ENCODE measurements at places on chromosomes 11 and 22.

DNA sequence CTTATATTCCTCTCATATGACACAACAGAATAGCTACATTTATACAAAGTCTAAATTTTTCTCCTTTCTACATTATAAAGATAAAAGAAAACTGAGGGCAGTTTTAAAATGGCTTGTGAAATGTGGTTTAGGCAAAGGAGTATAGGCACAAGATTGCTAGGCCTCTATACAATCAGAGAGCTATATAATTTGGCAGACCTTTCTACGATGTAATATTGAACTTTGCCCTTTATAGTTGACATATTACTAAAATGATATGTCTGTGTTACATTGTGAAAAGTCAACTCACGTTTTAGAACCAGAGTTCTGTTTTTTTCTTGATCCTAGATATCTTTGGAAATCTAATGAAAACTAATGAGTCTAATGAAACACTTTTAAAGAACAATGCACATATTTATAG, 430.2 kb downstream of the DLG2 start:
- DNase-seq = no peak

DNA sequence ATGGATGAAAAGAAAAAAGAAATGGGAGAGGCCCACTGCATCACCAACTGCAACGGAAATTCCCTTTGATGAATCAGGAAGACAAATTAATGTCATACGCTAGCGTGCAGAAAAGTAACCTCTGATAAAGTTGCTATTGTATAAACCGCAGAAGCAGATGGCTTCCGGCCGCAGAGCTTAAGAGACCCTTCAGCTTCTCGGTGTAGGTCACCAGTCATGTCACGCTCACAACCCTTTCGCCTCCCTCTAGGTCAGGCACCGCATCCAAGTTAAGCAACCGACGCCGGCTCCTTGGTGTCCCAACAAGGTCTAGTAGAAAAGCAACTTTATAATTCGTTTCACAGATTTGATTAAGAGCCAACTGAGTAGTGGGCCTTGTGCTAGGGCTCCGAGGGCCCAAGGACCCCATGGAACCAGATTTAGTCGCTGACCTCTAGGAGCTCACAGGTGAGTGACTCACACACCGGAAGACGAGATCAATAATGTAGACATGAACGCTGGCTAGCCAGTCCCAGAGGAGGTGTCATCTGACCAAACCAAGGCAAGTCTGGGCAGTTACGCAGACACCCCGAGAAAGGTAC, 1.2 kb upstream of the ZFP91 start:
- no peak for DNase-seq

DNA sequence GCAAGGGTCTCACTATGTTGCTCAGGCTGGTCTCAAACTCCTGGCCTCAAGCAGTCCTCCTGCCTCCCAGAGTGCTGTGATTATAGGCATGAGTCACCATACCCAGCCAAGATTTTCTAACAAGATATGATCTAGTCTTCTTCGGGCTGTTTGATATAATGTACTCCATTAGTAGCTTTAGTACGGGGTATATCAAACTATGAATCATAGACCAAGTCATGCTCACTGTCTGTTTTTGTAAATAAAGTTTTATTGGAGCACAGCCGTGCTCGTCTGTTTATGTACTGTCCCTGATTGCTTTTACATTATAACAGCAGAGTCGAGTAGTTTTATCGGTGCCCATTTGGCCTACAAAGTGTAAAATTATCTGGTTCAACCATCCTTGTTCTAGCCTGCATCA, 43.9 kb upstream of the GRIK4 start:
- no peak for DNase-seq

DNA sequence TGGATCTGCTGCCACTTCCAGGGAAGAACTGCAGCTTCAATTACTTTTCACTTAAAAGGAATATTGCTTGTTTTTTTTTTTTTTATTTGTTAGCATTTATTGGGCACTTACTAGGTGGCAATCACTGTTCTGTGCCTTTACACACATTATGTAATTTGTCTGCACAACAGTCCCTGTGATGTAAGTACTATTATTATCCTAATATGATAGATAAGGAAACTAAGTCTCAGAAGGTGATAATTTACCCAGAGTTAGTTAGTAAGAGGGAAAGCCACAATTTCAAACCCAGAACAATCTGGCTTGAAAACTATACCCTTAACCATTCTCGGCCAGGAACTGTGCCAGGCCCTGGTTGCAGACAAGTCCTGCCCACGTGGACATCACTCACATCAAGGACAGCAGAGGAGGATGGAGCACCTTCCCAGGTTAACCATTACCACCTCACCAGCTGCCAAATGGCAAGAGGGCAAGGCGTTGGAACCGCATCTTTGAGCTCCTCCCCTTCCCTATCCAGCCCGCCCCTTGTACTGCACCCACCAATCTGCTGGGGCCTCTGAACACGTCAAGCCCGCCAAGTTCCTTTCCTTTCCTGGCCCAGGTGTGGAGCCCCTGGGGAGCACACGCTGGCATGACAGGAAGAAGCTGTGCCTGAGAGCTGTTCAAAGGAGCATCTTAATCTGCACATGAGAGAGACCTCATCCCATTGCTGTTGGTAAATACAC, 78.4 kb downstream of the NAV2 start:
- DNase-seq = no peak

DNA sequence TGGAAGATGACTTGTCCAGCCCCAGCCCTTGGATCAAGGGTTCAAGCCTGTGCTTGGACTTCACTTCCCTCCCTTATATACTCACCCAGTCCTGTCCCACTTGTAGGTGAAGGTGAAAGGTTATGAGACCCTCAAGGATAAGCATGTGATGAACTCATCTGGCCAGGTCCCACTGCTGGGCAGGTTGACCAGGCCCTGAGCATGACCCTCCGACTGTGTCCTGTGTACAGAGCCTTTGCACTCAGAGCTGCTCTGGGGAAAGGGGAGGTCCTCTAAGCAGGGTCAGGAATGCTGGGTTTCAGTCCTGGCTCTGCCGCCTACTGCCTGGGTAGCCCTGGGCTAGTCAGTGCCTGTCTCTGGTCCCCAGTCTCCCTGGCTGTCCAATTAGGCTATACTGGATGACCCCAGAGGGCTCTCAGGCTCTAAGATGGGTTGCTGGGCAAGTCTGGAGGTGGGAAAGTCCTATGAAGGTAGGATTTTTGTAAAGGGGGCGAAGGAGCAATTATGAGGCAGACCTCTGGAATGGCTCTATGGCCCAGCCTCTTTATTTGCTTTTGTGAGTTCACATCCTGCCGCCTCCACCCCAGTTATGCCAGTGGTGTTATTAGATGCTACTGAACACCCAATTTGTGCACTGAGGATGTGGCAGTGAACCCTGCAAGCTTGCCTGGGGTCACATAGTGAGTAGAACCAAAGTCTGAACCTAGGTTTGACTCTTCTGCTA, 14.1 kb downstream of the DGAT2 start:
- no peak for DNase-seq

DNA sequence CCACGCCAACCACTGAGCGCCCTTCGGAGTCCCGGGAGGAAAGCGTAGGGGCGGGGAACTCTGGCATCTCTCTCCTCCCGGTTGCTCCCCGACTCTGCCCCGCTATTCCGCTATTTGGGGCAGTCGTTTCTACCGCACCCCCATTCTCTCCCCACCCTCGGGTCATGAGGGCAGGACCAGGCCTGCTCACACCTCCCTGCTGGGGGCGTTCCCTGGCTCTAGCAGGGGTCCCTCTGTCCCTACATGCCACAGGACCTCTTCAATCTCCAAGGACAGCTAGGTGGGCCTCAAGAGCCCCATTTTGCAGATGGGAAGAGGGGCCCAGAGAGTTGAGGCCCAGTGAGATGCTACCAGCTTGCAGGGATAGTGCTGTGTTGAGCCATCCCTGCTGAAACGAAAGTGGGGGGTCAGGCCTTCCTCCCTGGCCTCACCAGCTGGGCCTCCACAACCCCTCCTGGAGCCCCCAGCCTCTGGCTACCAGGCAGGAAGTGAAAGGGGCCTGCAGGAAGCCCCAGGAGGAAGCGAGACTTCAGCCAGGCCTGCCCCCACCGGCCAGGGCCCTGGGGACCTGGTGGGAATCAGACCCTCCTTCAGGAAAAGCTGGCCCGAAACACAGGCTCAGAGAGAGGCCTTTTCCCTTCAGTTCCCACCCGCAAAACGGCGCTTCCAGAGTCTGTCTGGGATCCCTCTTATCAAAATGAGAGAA, 5.5 kb upstream of the SHISA8 start:
- DNase-seq = no peak

- peak; percentile 38 for DNase-seq
Observed at GRCh38 chr22:17639247-17639741, 737 bp downstream of the BCL2L13 start.

- no peak for DNase-seq
Observed at GRCh38 chr11:20103281-20103680, 57.0 kb downstream of the DBX1 start.

DNA sequence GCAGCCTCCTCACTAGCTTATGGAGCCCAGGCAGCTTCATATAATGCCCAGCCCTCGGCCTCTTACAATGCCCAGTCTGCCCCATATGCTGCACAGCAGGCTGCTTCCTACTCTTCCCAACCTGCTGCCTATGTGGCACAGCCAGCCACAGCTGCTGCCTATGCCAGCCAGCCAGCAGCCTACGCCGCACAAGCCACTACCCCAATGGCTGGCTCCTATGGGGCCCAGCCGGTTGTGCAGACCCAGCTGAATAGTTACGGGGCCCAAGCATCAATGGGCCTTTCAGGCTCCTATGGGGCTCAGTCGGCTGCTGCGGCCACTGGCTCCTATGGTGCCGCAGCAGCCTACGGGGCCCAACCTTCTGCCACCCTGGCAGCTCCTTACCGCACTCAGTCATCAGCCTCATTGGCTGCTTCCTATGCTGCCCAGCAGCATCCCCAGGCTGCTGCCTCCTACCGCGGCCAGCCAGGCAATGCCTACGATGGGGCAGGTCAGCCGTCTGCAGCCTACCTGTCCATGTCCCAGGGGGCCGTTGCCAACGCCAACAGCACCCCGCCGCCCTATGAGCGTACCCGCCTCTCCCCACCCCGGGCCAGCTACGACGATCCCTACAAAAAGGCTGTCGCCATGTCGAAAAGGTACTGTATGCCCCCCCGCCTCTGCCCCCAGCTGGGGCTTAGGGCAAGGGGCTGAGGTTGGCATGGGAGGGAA, 8.8 kb downstream of the RBM14 start:
- DNase-seq = no peak

DNA sequence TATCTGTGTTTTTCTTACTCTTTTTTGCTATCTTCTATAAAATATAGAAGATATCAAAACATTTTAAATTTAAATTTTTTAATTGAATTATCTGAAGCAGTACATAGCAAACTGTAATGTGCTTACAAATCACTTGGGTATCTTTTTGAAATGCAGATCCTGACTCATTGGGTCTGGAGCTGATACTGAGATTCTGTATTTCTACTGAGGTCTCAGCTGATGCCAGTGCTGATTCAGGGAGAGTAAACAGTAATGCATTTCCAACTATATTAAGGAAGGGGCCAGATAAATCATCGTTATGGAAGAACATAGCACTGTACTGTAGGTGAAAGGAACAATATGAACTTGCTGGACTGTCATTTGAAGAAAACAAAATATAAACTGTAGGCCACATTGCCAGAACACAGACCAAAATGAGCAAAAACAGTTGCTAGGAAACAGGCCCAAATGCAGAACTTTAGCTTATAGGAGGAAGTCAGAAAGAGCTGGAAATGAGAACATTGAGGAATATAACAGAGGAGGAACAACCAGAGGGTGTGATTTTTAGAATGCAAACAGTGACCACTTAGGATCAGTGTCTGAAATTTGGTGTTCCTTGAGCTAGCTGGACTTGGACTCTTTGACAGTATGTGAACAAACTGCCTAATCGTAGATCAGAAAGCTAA, 3.3 kb downstream of the ARL14EP start:
- DNase-seq = no peak

DNA sequence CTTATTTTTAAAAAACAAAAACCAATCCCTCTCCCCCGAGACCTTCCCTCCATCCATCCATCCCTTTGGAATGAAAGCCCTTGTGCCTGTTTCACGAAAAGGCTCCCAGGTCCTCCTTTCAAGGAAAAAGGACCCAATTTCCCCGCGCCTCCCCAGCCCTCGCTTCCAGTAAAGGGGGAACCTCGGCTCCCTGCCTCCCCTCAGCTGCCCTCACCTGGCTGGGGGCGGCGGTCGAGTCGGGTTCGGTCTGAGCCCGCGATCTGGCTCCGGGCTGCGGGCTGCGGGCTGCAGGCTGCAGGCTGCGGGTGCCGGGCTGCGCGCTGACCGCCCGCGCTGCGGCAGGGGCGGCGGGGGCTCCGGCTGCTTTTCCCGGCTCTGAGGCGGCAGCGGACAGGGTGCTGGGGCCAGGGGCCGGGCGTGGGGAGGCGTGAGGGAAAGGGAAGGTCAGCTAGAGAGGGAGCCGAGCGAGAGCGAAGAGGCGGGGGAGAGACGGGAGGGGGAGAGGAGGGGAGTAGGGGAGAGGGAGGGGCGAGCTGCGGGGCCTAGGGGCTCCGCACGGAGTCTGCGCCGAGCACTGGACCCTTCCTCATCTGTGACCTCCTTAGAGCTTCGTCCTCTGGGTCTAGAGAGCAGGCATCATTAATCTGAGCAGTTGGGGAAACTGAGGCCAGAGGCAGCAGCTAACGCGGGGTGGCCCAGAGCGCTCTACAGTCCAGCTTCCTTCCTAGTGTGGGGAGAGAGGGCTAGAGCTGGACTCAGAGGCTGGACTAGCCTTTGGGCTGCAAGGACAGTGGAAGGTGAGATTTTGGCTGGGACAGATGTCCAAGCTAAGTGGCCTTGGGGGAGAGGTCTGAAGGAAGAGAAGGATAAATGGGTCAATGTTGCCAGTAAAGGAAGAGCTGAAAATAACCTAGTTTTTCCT, at the start of gene C1QTNF4:
Gene C1QTNF4 (minus strand): TSS at position 478 of the 922 bp plus-strand sequence. CDS start 3,601 bp downstream, outside the sequence.
- peak; percentile 14 for DNase-seq

GRCh38 chr22:49450498-49450897, 377.2 kb downstream of the BRD1 start:
- DNase-seq = peak; percentile 84

DNA sequence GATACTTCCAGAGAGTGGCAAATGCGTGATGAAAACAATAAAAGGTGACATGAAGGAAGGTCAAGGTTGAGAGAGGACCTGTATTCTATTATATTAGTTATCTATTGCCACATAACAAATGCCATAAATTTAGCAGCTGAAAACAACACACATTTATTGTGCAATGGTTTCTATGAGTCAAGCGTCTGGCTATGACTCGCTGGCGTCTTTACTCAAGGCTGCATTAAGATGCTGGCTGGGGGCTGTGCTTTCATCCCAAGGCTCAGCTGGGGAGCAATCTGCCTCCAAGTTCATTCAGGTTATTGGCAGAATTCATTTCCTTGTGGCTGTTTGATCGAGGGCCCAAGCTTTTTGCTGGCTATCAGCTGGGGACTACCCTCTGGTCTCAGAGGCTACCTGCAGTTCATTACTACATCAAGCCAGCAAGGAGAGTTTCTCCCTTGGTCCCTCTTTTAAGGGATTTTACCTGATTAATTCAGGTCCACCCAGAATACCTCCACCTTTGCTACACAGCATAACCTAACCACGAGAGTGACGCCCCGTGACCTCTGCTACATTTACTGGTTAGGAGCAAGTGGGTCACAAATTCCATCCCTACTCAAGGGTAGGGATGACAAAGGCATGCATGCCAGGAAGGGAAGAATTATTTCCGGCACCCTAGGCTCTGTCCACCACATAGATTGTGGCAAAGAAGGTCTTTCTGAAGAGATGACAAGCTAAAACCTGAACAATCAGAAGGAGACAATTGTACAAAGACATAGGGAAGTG, 549.1 kb downstream of the MN1 start:
- no peak for DNase-seq
